ENCODE measurements at places on chromosomes 4 and X. TPM values are rescaled to one million over a fixed set of nuclear protein-coding genes. Genes with fewer than 3 reads are reported as not detected.
A peak's percentile ranks its signal among the peaks of the same experiment; 100 is the strongest.

The IBSP gene
- total RNA-seq: not detected

The SRPX2 gene
- total RNA-seq: 9.8 TPM

The NUP54 gene
- total RNA-seq: 7.0 TPM

The UTP3 gene
- total RNA-seq: 23.0 TPM

The FGF5 gene
- not detected for total RNA-seq

The XK gene
- 36.8 TPM for total RNA-seq

The ATG4A gene
- 13.1 TPM for total RNA-seq

DNA sequence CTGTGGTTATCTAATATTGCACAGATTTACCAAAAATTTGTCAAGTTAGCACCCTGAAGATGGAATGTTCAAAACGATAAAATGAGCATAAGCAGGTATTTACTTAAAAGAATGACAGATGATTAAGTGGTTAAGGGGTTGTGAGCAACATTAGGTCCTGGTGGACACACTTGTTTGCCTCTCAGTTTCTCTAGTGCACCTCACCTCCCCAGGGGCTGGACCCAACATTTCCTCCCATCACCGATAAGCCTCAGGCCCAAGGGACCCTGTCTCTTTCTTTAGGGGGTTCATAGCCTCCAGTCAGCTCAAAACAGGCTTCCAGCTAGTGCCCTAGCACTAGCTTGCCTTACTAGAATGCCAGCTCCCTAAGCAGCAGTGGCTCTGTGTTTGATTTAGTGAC is 88.0 kb downstream of the ATP11C start:
- H3K27ac ChIP-seq: no peak overlapping the region
- H3K4me3 ChIP-seq: no peak overlapping the region
- no peaks in the 10 kb centered on the region for H3K36me3 ChIP-seq
- H3K27me3 ChIP-seq: no peaks in the 10 kb centered on the region
- H3K4me1 ChIP-seq: no peaks in the 10 kb centered on the region
- DNase-seq: no peak

GRCh38 chr4:109472343-109472761 is 38.7 kb downstream of the SEC24B start:
- no peak overlapping the region for H3K27ac ChIP-seq
- no peaks in the 10 kb centered on the region for H3K36me3 ChIP-seq
- no peak overlapping the region for H3K4me3 ChIP-seq
- DNase-seq: no peak
- H3K27me3 ChIP-seq: no peaks in the 10 kb centered on the region
- H3K4me1 ChIP-seq: peaks cover 40% of the 10 kb centered on the region

DNA sequence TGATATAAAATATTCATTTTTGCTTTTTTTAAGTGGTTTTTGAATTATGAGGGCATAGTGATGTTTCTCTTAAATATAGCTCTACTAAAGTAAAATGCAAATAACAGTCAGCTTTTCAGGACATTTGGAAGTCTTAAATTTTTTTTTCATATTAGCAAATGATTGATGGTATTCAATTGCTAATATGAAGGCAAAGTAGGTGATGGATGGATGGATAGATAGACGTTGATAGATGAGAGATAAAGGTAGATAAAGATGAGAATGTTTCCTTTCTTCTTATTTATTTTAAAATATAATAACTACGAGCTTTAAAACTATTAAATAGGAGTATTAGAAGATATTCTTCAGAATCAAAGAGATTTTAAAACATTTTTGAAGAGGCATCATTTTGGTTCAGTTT is 83.7 kb downstream of the FBXO8 start:
- H3K4me3 ChIP-seq: no peak overlapping the region
- H3K27ac ChIP-seq: no peak overlapping the region
- peaks cover 8% of the 10 kb centered on the region for H3K27me3 ChIP-seq
- no peak for DNase-seq
- H3K36me3 ChIP-seq: no peaks in the 10 kb centered on the region

GRCh38 chrX:27767387-27767786 is 40.4 kb upstream of the MAGEB10 start:
- no peak for DNase-seq
- no peaks in the 10 kb centered on the region for H3K4me1 ChIP-seq
- no peak overlapping the region for H3K4me3 ChIP-seq

- no peak overlapping the region for H3K4me3 ChIP-seq
- no peaks in the 10 kb centered on the region for H3K27me3 ChIP-seq
- no peak overlapping the region for H3K27ac ChIP-seq
- H3K4me1 ChIP-seq: no peaks in the 10 kb centered on the region
Measured at GRCh38 chr4:121669163-121669550, 27.6 kb downstream of the ANXA5 start.

DNA sequence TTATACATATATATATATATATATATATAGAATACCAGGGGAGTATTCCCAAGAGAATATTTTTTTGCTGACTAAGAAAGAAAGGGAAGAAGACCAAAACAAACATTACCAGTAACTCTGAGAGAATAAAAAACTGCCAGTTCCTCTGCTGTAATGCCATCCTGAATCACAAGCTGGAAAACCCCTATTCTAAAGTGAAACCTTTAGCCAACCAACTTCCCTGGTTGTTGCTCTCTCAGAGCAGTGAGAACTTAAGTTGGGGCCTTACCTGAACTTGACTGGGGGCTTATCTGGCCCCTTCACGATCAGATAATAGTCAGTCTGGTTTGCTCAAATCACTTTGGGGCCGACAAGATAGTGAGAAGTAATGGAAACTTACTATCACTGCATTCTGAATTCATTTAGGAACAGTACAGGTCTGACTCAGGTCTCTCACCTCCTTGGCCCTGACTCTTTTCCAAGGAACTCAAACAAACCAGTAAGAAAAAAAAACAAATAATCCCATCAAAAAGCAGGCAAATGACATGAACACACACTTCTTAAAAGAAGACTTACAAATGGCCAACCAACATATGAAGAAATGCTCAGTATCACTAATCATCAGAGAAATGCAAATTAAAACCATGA is 62.5 kb downstream of the CD40LG start:
- H3K4me1 ChIP-seq: no peaks in the 10 kb centered on the region
- H3K27ac ChIP-seq: no peak overlapping the region
- no peak overlapping the region for H3K4me3 ChIP-seq
- DNase-seq: no peak
- no peaks in the 10 kb centered on the region for H3K36me3 ChIP-seq

GRCh38 chrX:350534-351323 is 32.1 kb upstream of the GTPBP6 start:
- no peak overlapping the region for H3K4me3 ChIP-seq
- H3K27ac ChIP-seq: no peak overlapping the region
- no peaks in the 10 kb centered on the region for H3K4me1 ChIP-seq
- no peak for DNase-seq
- H3K36me3 ChIP-seq: no peaks in the 10 kb centered on the region

GRCh38 chr4:106629268-106629625 is 260.7 kb upstream of the GIMD1 start:
- H3K36me3 ChIP-seq: no peaks in the 10 kb centered on the region
- no peaks in the 10 kb centered on the region for H3K4me1 ChIP-seq
- H3K4me3 ChIP-seq: no peak overlapping the region
- no peaks in the 10 kb centered on the region for H3K27me3 ChIP-seq

DNA sequence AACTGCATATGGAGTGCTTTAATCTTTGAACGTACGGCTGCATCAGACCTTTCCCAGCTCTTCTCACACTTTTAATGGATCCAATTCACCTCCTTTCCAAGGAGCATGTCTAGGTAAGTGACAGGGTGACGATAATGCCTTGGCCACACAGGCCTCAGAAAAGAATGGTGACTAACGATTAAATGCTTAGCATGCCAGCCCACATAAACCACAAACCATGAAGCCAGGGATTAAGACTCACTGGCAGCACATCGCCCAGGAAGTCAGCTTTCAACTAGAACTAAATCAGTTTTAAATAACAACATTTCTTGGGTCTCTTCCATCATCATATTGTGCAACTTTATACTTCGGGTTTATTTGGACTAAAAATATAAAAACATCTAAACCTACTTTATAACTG is 28.7 kb downstream of the INPP4B start:
- no peak overlapping the region for H3K4me3 ChIP-seq
- DNase-seq: no peak
- peak overlapping the region; percentile 2 for H3K27ac ChIP-seq
- H3K4me1 ChIP-seq: peaks cover 5% of the 10 kb centered on the region
- no peaks in the 10 kb centered on the region for H3K36me3 ChIP-seq

- H3K27ac ChIP-seq: no peak overlapping the region
- no peak overlapping the region for H3K4me3 ChIP-seq
- peaks cover 41% of the 10 kb centered on the region for H3K4me1 ChIP-seq
- DNase-seq: peak; percentile 49
- no peaks in the 10 kb centered on the region for H3K36me3 ChIP-seq
Measured at GRCh38 chr4:153232768-153233167, 28.5 kb downstream of the TRIM2 start.

DNA sequence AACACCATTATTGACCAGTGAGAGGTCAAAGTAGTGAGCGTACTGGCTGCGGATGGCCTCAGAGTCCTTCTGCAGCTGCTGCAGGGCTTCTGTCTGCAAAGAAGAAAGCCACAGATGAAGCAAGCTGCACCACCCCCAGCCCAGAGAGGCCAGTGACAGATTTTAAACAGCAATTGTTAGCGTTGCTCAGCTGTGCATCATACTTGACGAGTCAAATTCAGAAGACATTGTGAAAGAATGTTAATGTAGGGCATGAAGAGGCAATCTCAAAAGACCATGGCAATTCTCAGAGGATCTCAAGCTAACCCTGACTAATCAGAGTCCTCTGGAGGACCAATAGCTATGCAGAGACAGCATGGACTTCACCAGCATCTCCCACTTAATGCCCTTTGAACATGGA is 16.6 kb downstream of the DKC1 start:
- no peaks in the 10 kb centered on the region for H3K27me3 ChIP-seq
- no peak overlapping the region for H3K4me3 ChIP-seq
- no peak for DNase-seq

- DNase-seq: no peak
- H3K27me3 ChIP-seq: no peaks in the 10 kb centered on the region
- H3K36me3 ChIP-seq: no peaks in the 10 kb centered on the region
Measured at GRCh38 chrX:13257223-13258051, 62.4 kb downstream of the ATXN3L start.

DNA sequence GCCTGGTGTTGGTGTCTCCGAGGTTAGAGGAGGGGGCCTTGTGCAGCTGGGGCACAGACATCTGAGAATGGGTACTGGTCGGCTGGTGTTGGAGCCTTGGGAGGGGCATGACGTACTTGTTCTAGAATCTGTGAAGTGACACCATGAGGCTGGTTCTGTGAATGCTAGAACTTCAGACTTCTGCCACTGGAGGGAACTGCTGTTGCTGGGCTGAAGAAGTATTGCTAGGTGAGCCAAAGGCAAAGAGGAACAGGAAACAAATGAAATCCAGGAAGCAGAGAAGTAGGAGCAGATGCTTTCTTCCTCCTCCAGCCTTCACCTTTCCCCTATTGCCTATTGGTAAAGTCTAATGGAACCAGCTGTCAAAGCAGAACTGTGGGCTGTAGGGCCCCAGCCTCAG is 120.9 kb upstream of the DDIT4L start:
- H3K36me3 ChIP-seq: no peaks in the 10 kb centered on the region
- H3K27ac ChIP-seq: no peak overlapping the region
- no peaks in the 10 kb centered on the region for H3K27me3 ChIP-seq
- DNase-seq: no peak
- no peak overlapping the region for H3K4me3 ChIP-seq
- no peaks in the 10 kb centered on the region for H3K4me1 ChIP-seq

- H3K27ac ChIP-seq: no peak overlapping the region
- H3K4me3 ChIP-seq: no peak overlapping the region
- no peaks in the 10 kb centered on the region for H3K36me3 ChIP-seq
- peaks cover 60% of the 10 kb centered on the region for H3K27me3 ChIP-seq
Measured at GRCh38 chr4:1511441-1512041, 105.3 kb upstream of the NKX1-1 start.

DNA sequence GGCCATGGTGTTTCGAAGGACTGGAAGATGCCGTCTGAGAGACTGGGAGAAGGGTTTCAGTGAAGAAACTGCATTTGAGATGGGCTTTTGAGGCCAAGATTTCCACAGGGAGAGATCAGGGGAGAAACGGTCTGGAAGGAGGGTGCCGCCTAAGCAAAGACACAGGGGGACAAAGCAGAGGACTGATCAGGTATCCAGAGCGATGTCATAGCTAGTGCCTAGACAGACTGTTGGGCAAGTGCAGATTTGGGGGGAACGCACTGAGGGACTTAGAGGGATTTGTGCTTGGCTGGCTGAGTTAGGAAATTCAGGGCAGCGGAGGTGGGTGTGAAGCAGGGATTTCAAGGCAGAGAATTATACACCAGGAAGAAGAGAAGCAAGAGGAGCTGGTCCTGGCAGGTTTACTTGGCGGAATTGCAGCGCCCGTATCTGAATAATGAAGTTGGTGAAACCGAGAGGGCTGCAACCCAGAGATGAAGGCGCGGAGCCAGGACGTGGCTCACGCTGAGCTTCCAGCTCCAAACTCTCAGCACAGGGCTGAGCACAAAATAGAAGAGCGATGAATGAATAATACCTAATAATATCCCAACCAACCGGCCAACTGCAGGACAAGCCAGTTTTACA is 106.9 kb downstream of the MAML3 start:
- no peak overlapping the region for H3K27ac ChIP-seq
- H3K4me1 ChIP-seq: peaks cover 17% of the 10 kb centered on the region
- DNase-seq: no peak
- H3K36me3 ChIP-seq: no peaks in the 10 kb centered on the region
- H3K4me3 ChIP-seq: no peak overlapping the region
- H3K27me3 ChIP-seq: no peaks in the 10 kb centered on the region

DNA sequence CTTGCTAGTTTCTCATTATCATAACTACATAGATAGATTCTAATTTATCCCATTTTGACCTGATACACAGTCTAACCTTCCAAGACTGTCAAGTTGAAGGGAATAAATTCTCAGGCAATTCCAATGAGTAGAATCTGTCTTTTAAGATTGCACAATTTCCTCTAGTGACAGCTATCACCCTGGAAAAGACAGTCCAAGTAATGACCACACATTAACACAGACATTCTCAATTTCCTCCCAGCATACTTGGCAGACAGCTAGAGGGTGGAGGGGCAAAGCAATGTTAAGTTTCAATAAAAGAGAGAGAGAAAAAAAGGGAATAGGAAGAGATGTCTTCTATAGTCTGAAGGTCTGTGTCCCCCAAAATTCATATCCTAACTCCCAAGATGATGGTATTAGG is 234.7 kb downstream of the LDB2 start:
- H3K4me3 ChIP-seq: no peak overlapping the region
- H3K36me3 ChIP-seq: no peaks in the 10 kb centered on the region
- H3K27ac ChIP-seq: no peak overlapping the region
- no peak for DNase-seq
- H3K4me1 ChIP-seq: no peaks in the 10 kb centered on the region
- H3K27me3 ChIP-seq: no peaks in the 10 kb centered on the region

DNA sequence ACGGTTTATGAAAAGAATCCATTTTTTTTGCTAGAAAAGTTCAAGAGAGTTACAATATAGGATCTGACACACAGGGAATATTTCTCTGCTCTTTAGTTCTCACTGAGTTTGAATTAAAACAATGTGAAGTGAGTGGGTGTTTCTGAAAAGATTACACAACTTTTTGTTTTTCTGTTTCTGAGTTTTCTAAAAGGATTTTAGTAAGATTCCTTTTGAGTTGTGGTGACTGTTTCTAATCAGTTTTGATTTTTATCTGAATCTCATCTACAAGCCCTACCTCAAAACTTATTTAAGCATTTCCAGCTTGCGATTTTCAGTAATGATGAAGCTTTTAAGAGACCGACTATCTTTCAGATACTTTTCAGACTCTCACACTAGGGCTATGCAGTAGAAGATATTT is 141.7 kb downstream of the GPAT3 start:
- DNase-seq: no peak
- H3K4me1 ChIP-seq: no peaks in the 10 kb centered on the region
- no peak overlapping the region for H3K27ac ChIP-seq

- no peak overlapping the region for H3K4me3 ChIP-seq
- no peaks in the 10 kb centered on the region for H3K36me3 ChIP-seq
- DNase-seq: no peak
Measured at GRCh38 chr4:109368661-109369060, 65.0 kb upstream of the SEC24B start.
